ENCODE measurements at places on chromosomes 1 and 21.

- peak overlapping the region; percentile 62 for H3K4me3 ChIP-seq
- peaks cover 27% of the 10 kb centered on the region for H3K27me3 ChIP-seq
- DNase-seq: peak; percentile 56
- peaks cover 6% of the 10 kb centered on the region for H3K4me1 ChIP-seq
- H3K27ac ChIP-seq: peak overlapping the region; percentile 41
- peaks cover 6% of the 10 kb centered on the region for H3K36me3 ChIP-seq
Observed at GRCh38 chr1:34858901-34859445, 576 bp downstream of the SMIM12 start.

- no peaks in the 10 kb centered on the region for H3K27me3 ChIP-seq
- DNase-seq: peak; percentile 4
- no peak overlapping the region for H3K4me3 ChIP-seq
- peak overlapping the region; percentile 0 for H3K27ac ChIP-seq
- no peaks in the 10 kb centered on the region for H3K4me1 ChIP-seq
Observed at GRCh38 chr1:16326833-16327404, 25.4 kb downstream of the FBXO42 start.

DNA sequence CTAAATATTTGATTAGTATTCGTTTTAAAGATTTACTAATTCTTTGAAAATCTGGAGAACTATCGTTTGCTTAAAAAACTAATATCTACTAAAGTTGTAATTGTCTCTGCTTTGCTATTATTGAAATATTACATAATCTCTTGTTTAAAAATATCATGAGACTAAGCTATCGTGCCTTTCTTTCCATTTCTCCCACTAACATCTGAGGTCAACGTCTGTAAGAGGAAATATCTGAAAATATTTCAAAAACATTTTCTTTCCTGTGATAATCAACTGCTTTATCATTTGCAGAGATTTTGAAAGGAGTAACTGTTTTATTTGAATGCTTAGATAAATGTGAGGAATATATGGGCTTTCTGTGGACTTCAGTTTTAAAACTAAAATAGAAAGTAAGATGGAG lies 694.1 kb downstream of the USP25 start:
- H3K27me3 ChIP-seq: no peaks in the 10 kb centered on the region
- peaks cover 14% of the 10 kb centered on the region for H3K4me1 ChIP-seq
- H3K36me3 ChIP-seq: no peaks in the 10 kb centered on the region
- H3K27ac ChIP-seq: no peak overlapping the region
- H3K4me3 ChIP-seq: no peak overlapping the region
- no peak for DNase-seq

- H3K27ac ChIP-seq: no peak overlapping the region
- H3K27me3 ChIP-seq: no peaks in the 10 kb centered on the region
- no peak for DNase-seq
- no peak overlapping the region for H3K4me3 ChIP-seq
Observed at GRCh38 chr1:171805395-171806115, 24.1 kb downstream of the METTL13 start.

- H3K36me3 ChIP-seq: no peaks in the 10 kb centered on the region
- peaks cover 83% of the 10 kb centered on the region for H3K27me3 ChIP-seq
- no peaks in the 10 kb centered on the region for H3K4me1 ChIP-seq
- no peak overlapping the region for H3K4me3 ChIP-seq
- H3K27ac ChIP-seq: no peak overlapping the region
Observed at GRCh38 chr1:20381045-20381641, 90.5 kb downstream of the VWA5B1 start.

- no peaks in the 10 kb centered on the region for H3K36me3 ChIP-seq
- H3K4me3 ChIP-seq: no peak overlapping the region
- no peaks in the 10 kb centered on the region for H3K27me3 ChIP-seq
Observed at GRCh38 chr1:244779410-244779809, 56.0 kb upstream of the COX20 start.

DNA sequence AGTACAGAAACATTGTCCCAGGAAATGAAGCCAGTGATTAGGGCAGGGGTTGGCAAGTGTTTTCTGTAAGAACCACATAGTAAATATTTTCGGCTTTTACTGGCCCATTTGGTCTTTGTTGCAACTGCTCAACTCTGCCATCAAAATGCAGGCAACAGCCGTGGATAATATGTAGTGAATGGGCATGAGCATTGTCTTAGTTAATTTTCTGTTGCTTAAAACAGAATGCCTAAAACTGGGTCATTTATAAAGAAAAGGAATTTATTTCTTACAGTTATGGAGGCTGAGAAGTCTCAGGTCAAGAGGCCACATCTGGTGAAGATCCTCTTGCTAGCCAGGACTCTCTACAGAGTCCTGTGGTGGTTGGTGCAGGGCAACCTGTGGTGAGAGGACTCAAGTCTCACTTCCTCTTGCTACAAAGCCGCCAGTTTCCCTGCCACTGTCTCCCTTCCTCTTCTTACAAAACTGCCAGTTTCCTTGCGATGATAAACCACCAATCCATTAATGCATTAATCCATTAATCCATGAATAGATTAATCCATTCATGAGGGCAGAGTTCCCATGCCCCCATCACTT lies 166.4 kb downstream of the PSMG1 start:
- no peak for DNase-seq
- H3K27me3 ChIP-seq: no peaks in the 10 kb centered on the region
- no peaks in the 10 kb centered on the region for H3K36me3 ChIP-seq
- H3K4me1 ChIP-seq: peaks cover 6% of the 10 kb centered on the region
- no peak overlapping the region for H3K27ac ChIP-seq

DNA sequence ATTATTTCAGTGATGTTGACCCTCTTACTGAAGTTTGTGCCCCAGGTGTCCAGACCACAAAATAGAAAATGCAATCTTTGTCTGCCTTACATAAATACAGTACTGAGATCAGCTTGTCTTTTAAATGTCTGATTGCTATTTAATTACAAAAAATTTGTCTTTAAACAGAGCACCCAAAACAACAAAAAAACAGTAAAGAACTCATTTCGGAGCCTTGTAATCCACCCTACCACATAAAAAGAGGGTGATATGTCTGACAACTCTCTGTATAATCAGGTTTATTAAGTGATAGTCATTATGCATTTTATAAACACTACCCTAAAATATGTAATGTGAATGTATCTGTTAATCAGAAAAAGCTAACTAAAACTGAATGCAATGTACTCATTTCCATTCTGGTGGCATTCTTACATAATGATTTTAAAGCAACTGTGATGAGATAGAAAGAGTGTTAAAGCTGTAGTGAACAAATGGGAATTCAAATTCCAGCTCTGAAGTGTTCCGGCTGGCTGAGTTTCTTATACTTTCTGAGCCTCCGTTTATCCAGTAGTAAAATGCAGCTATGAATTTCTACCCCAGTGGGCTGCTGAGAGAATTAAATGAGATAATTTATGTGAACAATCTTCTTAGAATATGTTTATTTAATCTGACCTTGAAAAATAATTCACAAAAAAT lies 486.6 kb downstream of the USP25 start:
- no peaks in the 10 kb centered on the region for H3K27me3 ChIP-seq
- H3K36me3 ChIP-seq: no peaks in the 10 kb centered on the region
- H3K4me1 ChIP-seq: peaks cover 54% of the 10 kb centered on the region
- no peak overlapping the region for H3K4me3 ChIP-seq

GRCh38 chr1:205918955-205919746 lies 24.1 kb downstream of the SLC26A9 start:
- no peaks in the 10 kb centered on the region for H3K36me3 ChIP-seq
- peak; percentile 90 for DNase-seq
- H3K27me3 ChIP-seq: no peaks in the 10 kb centered on the region
- peaks cover 63% of the 10 kb centered on the region for H3K4me1 ChIP-seq
- peak overlapping the region; percentile 93 for H3K27ac ChIP-seq

- DNase-seq: no peak
- H3K36me3 ChIP-seq: no peaks in the 10 kb centered on the region
- peaks cover 37% of the 10 kb centered on the region for H3K4me1 ChIP-seq
- H3K4me3 ChIP-seq: no peak overlapping the region
- peak overlapping the region; percentile 94 for H3K27ac ChIP-seq
Observed at GRCh38 chr1:26016953-26017545, 4.5 kb upstream of the EXTL1 start.
